ENCODE measurements at places on chromosomes 6 and 20.

- DNase-seq = no peak
Observed at GRCh38 chr20:1943275-1944002, 48.2 kb downstream of the SIRPA start.

DNA sequence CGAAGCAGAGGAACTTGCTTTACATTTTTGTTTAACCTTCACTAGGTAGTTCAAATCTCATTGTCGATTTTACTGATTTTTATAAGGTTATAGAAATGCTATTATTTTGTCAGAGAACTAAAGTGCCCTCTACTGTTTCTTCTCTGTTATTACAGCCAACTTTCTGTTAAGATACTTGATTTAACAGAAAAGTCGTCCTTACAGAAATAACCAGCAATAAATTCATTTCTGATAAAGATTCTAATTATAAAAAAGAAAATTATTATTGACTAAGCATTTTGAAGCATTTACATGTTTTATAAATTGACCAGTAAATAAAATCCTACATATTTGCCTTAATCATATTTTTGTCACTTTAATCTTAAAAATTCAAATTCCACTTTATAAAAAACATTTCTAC is 60.8 kb downstream of the OGFRL1 start:
- DNase-seq = peak; percentile 39

- no peak for DNase-seq
Observed at GRCh38 chr6:88134575-88134974, 31.6 kb downstream of the CNR1 start.

- DNase-seq = peak; percentile 31
Observed at GRCh38 chr6:151071295-151071694, 168.5 kb upstream of the AKAP12 start.

DNA sequence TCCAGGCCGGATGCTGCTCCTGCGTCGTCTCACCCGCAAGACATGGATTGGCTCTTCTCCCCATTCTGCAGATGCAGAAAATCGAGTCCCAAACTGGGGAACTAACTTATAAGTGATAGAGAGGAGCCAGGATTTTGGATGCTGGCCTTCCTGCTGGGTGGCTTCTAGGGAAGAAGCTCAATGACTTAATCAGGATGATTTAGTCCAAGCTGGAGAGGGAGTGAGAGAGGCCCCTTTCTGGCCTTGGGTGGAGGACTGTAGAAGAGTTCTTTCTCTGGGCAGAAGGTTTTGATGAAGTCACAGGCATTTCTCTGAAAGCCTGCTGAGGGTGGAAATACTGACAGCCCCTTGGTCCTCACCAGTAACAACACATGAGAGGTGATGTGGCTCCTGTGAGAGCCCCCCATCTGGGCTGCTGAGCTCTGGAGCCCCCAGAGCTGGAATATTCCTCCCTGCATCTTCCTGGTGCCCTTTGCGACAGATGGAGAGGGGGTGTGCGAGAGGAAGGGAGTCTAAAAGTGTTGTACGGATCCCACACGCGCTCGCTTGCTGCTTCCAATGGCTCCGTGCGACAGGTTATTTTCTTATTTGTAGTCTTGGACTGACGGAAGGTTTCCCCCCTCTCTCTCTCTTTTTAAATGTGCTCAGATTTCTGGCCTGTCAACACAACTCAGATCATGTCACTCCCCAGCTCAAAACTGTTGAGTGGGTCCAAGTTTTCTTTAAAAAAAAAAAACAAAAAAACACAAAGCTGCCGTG is 3.5 kb downstream of the SIRPA start:
- no peak for DNase-seq

DNA sequence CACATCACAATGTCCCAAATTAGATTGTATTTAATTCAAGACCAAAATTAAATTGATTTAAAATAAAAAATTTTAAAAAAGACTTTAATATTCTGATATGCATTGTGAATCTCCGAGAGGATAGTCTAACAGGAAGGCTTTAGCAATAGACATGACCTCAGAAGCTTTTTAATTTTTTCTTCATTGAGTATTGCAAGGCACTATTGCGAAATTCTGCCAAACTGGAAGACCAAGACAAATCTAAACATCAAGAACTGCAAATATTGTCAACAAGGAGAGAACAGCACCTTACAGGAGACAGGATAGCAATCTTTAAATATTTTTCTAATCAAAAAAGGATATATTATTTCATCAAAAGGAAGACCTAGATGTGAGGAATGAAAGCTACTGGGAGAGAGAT is 56.9 kb downstream of the BMP5 start:
- no peak for DNase-seq

GRCh38 chr6:40900791-40901190 is 138.2 kb downstream of the UNC5CL start:
- DNase-seq = no peak

DNA sequence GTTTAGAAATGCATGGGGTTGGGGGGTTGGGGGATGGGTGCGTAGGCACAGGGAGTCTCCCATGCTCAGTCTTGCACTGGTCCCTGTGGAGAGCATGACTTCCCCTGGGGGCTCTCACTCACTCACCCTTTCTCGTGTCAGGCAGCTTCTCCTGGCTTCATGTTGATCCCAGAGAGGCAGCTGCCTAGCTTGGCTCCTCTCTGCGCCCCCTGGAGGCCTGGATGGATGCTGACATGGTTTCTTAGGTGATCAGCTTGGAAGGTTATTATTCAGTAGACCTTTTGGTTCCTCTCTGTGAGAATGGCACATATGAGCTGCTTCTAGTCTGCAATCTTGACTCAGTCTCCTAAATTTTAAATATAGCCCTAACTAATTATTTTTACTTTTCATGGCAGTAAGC is 109.3 kb upstream of the FAM83B start:
- peak; percentile 33 for DNase-seq

DNA sequence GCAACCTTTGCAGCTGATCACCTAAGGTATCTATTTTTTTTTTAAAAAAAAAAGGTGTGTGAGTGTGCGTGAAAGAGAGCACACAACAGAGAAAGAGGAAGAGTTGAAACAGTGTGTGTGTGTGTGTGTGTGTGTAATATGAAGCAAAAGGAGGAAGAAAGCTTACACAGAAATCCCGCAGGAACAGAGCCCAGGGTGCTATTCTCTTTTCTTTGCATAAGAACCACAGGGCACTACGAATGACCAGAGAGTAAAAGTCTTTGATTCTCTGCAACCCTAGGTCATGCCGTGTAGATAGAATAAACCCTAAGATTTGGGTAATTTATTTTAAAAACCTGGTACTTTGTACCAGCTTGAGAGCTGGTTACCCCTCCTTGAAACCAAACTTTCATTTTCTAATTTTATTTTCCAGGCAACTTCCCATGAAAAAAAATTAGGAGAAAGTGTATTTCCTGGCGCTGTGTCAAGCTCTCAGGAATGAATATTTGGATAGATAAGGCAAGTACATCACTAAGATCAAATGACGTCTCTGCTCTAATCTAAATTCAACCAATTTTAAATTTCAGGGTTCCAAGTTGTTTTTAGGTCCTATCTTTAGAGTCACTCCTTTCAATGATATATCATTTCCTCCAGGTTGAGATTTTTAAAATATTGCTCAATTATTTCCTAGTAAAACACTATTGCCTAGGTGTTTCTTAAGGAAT is 47.9 kb upstream of the ID4 start:
- no peak for DNase-seq

- DNase-seq = peak; percentile 11
Observed at GRCh38 chr6:118650582-118651281, 659 bp downstream of the CEP85L start.
